ENCODE measurements at places on chromosomes 2 and 18.
A peak's percentile ranks its signal among the peaks of the same experiment; 100 is the strongest.

DNA sequence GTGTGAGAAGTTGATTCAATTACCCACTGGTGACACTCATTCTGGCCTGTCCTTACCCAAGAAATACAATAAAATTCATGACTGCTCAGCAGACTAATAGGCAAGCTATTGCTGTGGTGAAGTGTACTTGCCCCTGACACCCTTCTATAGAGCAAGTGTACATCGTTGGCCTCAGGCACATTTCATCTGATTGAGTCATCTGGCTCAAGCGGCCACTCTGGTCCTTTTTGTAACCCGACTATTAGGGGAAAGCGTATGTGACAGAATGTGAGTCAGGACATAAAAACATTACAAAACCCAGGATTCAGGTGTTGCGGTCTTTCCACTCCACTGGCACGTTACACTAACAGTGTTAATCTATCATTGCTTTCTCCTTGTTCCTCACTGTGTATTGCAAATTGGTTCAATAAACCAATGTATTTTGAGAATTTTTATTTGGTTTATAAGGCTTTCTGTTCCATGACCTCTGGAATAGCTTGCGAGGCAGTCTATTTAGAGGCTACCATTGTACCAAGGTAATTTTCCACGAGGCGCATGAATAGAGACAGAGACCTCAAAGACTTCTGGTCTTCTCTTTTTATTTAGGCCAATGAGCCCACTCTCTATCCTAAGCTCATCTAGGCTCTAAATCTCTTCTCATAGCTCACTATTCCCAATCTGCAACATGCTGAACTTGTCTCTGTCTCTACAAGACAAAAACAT lies 10.2 kb upstream of the TTC32 start:
- no peak for DNase-seq

GRCh38 chr2:17658251-17658843 lies 95.3 kb downstream of the SMC6 start:
- no peak for DNase-seq

- peak; percentile 37 for DNase-seq
Measured at GRCh38 chr18:53567929-53568574, 656.4 kb downstream of the MBD2 start.

DNA sequence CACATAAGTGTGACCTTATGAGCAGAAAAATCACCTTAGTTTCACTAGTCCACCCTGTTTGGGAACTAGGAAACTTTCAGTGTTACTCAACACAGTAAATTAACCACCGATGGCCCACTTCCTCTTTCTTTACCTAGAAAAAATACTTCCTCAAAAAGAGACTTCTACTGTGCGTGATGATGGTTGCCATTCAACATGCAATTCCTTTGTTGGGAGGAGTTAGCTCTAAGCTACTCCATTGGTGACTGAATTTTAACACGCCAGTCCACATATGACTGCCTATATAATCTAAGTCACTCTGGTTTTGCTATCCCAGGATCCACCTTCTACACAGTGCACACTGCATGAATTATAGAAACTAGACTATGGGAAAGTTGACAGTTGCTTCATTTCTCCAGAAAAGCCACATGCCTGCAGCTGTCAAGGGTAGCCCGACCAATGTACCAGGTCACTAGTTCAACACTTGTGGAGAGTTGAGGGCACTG lies 47.8 kb upstream of the REG3G start:
- DNase-seq = peak; percentile 16

GRCh38 chr2:215019085-215019484 lies 119.3 kb downstream of the ABCA12 start:
- no peak for DNase-seq

GRCh38 chr2:154452906-154453493 lies 245.5 kb upstream of the KCNJ3 start:
- DNase-seq = no peak

GRCh38 chr2:177885828-177886466 lies 186.6 kb downstream of the PDE11A start:
- DNase-seq = no peak

GRCh38 chr2:225031599-225031998 lies 10.7 kb downstream of the DOCK10 start:
- DNase-seq = no peak

DNA sequence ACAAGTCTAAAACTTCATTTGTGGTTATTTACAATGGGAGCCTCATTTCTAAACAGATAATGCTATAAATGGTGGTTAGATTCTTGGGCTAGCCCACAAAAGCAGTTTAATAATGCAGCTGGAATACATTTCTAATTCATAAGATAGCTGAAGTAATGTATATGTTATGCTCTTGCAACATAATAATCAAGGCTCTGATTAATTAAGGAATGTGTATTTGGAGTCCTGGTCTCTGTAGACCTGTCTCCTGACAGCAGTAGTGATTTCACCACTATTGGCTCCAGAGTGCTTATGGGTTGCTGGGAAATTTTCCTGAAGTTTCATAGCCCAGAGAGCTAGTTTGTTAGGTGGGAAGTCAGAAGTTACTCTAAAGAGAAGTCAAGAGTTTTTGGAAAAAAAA lies 21.3 kb upstream of the CDC42EP3 start:
- no peak for DNase-seq

DNA sequence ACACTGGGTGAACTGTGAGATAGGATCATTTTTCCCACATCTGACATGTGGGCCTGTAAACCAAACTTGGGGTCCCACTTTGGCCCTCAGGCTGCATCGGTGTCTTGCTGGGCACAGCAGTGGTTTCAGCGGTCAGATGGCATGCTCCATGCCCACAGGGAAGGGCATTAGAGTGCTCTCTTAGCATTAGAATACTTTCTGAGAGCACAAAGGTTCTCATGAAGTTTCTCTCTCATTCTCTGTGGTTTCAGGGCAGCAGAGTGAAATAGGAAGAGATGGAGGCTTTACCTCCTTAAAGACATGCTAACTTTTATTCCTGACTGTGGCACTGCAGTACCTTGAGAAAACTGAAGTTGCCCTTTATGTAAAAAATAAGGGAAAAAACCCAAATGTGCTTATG lies 36.6 kb upstream of the GATA6 start:
- no peak for DNase-seq

GRCh38 chr2:154704991-154705390 lies 6.5 kb downstream of the KCNJ3 start:
- DNase-seq = no peak

- no peak for DNase-seq
Measured at GRCh38 chr18:64332835-64333234, 183.9 kb upstream of the LINC00305 start.

DNA sequence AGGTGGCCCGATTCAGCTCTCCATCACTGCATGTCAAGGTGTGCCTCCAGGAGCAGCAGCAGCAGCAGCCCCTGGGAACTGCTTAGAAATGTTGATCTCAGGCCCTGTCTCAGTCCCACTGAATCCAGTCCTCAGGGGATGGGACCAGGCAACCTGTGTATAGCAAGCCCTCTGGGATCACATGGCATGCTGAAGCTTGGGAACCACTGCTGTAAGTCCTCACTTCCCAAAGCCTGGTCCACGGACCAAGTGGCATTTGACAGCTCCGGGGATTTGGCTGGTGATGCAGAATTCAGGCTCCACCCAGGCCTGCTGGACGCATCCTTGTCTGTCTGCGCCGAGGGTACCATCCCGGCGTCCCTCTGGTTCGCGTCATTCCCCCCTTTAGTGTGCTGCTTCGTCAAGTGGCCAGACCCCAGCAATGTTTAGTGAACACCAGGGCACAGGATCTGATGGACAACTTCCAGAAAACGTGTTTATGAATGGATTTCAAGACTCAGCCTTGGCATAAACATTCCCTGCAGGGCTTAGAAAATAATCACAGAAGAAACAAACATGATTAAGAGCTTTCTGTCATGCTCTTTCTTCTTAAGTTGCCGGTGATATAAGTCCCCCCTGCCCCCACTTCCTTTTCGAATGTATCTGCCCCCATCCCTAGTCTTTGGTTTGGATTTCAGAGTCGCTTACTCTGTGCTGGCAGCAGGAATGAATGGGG lies 234.0 kb downstream of the GBX2 start:
- DNase-seq = no peak

GRCh38 chr2:174970092-174970491 lies 35.1 kb downstream of the CHN1 start:
- DNase-seq = no peak

GRCh38 chr18:76672627-76673026 lies 149.7 kb upstream of the ZNF236 start:
- no peak for DNase-seq

GRCh38 chr2:15920696-15921095 lies 19.7 kb upstream of the MYCN start:
- no peak for DNase-seq

- peak; percentile 70 for DNase-seq
Measured at GRCh38 chr2:108916796-108917421, 72.1 kb downstream of the EDAR start.

- DNase-seq = peak; percentile 60
Measured at GRCh38 chr2:68463287-68463877, 3.7 kb downstream of the FBXO48 start.

GRCh38 chr2:20348542-20348941 lies 2.1 kb downstream of the PUM2 start:
- DNase-seq = no peak

GRCh38 chr2:62774555-62775366 lies 69.2 kb downstream of the EHBP1 start:
- peak; percentile 42 for DNase-seq

GRCh38 chr2:31012406-31012805 lies 125.8 kb downstream of the GALNT14 start:
- no peak for DNase-seq

All from globus pallidus (tissue), 1 donor.